Cardiac muscle cell (in vitro differentiated cells and primary cell): ENCODE measurements at places on chromosomes 11 and 22.

DNA sequence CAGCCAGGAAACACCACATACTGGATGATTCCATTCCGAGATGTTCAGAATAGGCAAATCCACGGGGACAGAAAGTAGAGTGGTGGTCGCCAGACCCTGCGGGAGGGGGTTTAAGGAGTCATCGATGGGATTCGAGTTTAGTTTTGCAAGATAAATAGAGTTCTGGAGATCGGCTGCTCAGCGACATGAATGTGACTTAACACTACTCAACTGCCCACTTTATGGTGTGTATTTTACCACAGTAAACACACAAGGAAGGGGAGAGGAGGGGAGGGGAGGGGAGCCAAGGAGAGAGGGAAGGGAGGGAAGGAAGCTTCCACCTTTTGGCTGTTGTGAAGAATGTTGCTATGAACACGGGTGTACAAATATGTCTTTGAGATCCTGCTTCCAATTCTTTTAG is 10.4 kb upstream of the ARHGAP8 start:
- no peak for DNase-seq

DNA sequence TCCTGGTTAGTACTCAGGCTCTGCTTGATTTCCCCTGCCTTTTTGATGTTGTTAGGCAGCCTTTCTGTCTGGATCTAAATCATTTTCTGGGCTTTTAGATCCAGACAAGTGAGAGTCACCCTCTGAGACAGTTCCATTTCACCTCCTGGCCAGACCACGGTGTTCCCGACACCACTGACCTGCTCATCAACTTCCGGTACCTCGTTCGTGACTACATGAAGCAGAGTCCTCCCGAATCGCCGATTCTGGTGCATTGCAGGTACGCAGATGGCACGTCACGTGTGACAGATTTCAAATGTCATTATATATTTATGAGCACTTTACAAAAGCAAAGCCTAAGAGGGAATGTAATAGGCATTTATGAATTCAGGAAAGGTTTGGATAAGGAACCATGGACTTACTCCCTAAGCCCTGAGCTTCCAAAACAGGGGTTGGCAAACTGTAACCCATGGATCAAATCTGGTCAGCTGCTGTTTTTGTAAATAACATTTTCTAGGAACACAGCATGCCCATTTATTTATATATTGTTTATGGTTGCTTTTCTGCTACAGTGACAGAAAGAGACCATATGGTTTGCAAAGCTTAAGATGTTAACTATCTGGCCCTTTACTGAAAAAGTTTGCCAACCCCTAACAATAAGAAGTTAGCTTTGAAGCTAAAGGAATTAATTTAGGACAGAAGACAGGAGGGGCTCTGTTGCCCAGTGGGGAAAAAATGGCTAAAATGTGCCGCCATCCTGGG is 53.1 kb upstream of the OR4B1 start:
- DNase-seq = no peak

- DNase-seq = no peak
Measured at GRCh38 chr22:43832393-43833265, 20.5 kb upstream of the EFCAB6 start.

DNA sequence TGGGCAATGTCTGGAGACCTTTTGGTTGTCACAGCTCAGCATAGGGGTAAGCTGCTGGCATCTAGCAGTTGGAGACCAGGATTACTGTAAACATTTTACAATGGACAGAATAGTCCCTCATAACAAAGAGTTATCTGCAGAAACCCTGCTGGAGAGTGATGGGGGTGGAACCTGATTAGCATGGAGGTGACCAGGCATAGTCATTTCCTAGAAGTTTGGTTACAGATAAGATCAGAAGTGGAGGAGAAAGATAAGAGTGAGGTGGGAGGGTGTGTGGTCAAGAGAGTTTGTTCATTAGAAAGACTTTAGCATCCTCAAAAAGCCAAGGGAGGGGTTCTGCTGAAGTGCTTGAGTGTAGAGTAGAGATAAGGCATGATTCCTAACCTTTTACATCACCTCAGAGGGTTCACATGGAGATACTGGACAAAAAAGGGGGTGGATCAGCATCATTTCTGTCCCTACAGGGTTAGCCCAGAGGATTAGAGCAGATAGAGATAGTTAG is 38.8 kb downstream of the PRDM11 start:
- no peak for DNase-seq

DNA sequence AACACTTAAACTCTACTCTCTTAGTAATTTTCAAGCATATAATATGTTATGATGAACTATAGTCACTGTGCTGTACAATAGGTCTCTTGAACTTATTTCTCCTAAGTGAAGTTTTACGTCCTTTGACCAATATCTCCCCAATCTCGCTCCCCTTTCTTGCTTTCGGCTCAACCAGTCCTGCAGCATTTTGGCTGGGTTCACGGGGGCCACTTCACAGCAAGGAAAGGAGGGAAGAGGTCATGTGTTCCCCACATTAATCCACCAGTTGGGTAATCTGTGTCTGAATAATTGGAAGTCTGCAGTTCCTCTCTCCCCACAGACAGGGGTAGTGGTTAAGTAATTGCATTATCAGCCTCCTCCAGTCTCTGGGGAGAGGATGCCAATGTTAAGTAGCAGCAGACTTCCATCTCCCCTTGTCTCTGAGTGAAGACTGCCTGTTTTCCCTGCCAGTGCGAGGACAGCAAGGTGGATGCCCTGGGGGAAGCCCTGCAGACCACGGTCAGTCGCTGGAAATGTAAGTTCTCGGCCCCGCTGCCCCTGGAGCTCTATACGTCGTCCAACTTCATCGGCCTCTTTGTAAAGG is 59.2 kb upstream of the CRTAM start:
- no peak for DNase-seq

DNA sequence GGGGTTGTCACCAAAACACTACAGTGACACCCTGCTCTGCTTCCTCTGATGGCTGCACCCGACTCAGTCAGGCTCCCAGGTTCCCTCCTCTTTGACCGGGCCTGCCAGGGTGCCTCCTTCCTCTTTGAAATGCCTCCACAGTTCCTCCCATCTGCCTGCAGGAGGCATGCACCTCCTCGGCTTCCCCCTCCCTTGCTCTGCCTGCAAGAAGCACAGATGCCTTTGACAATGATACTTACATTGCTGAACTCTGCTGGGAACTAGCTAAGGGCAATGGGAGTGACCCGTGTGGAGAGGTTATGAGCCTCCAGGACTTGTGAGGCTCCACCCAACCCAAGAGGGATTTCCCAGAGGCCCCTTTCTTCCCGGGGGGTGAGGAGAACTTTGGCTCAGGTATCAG is 674.1 kb downstream of the OPCML start:
- DNase-seq = peak; percentile 49

DNA sequence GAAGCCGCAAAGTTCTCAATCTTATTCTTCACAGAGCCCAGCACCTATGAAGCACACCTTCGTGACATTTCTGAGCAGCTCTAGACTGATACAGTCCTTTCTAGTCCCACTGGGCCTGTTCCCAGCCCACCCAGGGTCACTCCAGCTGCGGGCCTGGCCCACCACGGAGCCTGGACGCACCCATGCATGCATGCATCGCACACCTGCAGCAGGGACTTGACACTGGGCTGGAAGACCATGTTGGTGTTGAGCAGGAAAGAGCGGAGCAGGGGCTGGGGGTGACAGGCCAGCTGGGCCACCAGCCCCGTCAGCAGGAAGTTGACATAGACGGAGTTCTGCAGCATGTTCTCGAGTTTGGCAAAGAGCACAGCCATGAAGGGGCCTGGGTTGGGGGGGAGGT is 9.2 kb downstream of the C11orf42 start:
- DNase-seq = no peak

GRCh38 chr22:39234472-39234787 is 10.4 kb downstream of the PDGFB start:
- no peak for DNase-seq

GRCh38 chr11:90252053-90252452 is 29.2 kb upstream of the CHORDC1 start:
- no peak for DNase-seq
